ENCODE measurements at places on chromosomes 2 and 18.

DNA sequence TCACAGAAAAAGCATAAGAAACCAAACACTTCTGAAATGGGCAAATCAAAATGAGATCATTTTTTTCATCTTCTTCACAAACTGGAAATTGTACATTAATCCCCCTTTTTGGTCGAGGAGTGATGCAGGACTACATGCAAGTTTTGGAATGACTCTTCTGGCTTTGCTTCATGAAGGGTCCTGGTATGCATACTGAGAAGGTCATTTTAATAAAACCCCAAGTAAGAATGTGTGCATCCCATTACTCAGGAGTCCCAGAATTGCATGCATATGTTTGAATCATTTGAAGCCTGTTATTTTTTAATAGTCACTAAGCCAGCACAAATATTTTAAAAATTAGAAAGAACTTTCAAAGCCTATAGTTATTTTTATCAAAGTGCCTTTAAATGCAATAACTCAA, 16.7 kb upstream of the EHBP1 start:
- DNase-seq: no peak

DNA sequence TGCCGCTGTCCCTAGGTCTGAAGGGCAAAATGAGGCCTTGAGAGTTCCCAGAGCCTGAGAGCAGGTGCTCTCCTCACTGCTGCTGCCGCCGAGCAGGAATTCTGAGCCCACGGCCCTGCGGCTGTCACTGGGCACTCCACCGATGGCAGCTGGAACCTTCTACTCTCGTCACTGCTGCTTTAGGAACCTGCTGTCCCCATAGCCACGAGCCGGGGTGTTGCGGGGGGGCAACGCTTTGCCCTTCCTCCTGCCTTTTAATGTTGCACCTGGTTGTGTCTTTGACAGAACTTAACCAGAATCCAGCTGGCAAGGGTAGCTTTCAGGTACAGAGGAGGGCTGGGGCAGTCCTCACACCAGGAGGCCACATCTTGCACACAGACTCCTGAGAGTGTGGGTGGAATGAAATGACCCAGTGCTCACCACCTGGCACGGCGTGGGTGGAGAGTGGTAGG, 32.3 kb downstream of the NCK2 start:
- no peak for DNase-seq

DNA sequence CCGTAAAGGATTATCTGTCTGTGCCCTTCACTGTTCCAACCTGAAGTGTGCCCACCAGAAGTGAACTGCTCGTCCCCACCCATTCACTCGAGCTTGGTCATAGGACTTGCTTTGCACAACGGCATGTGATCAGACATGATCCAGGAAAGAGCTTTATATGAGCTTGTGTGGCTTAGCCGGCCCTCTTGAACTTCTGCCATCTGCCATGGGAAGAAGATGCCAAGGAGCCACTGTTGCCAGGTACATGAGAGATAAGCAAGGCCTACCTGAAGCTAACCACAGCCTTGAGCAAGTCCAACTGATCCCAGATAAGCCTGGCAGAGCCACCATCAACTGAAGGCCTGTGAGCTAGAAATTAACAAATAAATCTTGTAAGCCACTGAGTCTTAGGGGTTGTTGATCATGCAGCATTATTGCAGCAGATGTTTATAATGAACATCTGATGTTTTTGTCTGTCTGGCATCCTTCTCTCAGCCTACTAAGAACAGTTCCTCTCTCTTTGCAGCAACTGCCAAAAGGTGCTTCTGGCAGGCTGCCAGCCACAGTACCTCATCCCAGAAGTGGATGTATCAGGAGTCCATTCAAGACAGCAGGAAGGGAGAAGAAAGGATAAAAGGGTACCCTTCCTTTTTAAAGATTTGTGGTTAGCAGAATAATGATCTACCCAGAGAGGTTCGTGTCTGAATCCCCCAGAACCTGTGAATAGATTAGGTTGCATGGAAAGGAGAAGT, 16.8 kb downstream of the DBI start:
- DNase-seq: no peak

DNA sequence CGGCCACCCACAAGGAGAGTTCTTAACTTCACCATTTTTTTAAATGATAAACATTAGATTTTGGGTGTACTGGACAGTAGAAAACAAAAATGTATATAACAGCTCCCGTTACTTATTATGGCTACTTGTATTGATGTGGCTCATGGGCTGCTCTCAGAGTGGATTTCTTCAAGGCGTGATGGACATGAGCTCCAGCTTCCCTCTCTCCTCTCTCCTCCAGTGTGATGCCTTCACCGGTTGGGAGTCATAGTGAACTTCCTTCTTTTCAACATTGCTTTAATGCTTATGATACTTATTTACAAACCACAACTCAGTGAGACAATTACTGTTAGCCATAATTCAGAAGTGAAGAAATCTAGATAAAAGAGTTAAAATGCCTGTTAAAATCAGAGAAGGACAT, 515.2 kb downstream of the RNF144A start:
- no peak for DNase-seq

DNA sequence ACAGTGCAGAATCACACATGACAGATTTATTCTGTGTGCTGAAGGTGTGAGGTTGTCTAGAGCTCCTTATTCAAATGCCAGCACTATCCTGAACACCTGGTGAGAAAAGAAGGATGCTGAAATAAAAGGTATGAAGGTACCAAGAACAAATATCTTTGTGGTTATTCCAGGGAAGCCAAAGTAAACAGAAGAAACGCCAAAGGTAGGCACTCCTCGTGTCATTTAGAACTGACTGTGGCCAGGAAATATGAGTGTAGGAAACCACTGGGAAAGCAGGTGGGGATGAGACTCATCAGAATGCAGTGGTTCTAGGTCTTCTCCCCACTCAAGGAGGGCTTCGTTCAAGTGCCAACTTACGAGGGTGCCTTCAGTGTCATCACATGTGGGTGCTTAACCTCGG, 80.8 kb downstream of the KIF5C start:
- no peak for DNase-seq

DNA sequence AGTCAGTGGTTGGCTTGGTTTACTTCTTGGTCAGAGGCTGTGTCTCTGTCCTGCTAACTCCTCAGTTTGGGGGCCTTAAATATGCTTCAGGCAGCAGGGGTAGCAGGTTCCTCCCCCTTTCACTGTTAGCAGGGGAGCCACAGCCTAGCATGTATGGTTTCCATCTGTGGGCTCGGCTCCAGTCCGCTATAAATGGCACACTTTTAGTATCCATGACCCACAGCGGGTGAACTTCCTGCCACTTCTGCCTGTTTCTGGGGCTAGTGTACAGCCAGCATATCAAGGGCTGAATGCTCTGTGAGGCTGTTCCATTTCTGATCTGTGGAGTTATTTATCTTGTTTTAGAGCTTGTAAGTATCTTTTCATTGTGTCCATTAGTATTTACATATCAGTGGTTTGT, 58.3 kb downstream of the MRPL33 start:
- no peak for DNase-seq

DNA sequence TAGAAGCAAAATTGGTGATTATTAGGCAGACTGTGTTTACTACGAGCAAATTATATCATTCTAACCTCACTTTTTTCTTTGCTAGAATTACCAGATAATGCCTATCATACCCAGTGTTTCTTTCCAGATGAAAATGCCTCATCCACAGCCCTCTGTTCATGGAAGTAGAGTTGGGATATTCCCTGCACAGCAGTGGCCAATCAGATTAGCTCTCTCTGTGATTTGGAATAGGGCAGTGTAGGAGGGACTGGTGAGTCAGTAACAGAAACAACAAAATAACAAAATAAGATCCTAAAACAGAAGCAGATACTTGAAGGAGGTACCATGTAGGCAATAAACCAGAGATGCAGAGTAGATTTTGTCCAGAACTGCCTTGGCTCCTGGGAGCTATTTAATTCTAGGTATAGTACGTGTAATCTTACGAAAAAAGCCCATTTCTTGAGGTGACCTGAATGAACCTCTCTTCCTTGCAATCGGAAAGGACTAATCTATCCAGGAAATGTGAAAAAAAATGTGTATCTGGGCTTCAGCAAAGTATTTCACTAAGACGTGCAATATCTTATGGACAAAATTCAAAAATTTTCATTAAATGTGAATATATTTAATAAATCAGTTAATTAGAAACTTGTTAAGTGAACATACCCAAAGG, 18.4 kb upstream of the TMEM17 start:
- DNase-seq: no peak

- no peak for DNase-seq
Observed at GRCh38 chr2:40103163-40103562, 324.1 kb upstream of the THUMPD2 start.

DNA sequence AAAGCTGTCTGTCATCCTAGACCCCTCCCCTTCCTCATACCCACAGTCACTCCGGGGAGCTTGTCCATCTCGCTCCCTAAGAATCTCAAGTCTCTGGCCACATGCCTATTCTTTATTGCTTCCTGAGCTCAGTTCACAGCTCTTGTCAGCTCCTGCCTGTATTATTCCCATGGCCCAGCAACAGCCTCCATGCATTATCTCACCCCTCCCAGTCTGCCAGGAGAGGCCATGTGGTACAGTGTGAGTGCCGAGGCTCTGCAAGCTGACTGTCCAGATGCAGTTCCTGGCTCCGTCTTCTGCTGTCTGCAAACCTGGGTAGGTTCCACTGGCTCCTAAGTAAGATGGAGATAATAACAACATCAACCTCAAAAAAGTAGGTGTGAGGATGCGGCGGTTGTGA, 79.7 kb downstream of the MRPS9 start:
- no peak for DNase-seq

- no peak for DNase-seq
Observed at GRCh38 chr18:49618742-49619681, 57.2 kb downstream of the LIPG start.

GRCh38 chr18:44852818-44853217, 172.1 kb downstream of the SETBP1 start:
- DNase-seq: no peak

- DNase-seq: no peak
Observed at GRCh38 chr18:62490967-62491695, 31.7 kb upstream of the ZCCHC2 start.

GRCh38 chr2:47471429-47472116, 68.6 kb downstream of the MSH2 start:
- no peak for DNase-seq

GRCh38 chr2:7881466-7881865, 800.4 kb upstream of the ID2 start:
- DNase-seq: no peak

GRCh38 chr2:176504440-176504839, 235.2 kb downstream of the MTX2 start:
- DNase-seq: no peak

GRCh38 chr2:3422161-3422779, 42.8 kb downstream of the TRAPPC12 start:
- DNase-seq: no peak

DNA sequence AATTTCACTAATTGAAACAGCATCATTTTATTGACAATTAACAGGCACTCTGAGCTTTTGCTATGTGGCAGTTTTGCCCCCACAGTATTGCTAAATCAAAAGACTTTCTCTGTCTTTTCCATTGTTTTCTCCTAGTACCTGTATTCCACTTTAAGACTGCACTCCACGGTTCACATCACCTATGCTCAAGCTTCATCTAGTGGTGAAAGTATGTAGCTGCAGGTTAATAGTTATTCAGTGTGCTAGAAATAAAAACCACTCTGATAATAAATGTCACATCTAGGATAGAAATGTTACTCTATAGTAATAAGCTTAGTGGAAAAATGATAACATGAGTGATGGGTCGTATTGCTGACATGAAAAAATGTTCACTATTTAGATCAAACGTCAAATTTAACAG, 24.6 kb downstream of the ARL6IP6 start:
- no peak for DNase-seq

DNA sequence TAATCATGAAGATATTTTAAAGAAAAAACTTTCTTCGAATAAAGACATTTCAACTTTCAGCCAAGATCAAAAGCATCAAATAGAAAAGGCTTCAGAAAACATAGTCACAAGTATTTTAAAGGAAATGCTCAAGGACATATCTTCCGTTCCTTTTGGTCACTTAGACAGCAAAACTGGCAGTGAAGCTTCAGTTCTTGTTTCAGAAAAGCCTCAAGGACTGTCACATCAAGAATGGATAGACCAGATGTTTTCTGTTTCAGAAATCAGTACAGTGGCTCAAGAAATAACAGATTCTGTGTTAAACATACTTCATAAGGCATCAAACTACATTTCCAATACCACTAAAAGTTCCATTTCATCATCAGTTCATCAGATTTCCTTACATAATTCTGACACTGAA, 51.8 kb downstream of the FSIP2 start:
- no peak for DNase-seq

GRCh38 chr18:58770601-58771000, 94.1 kb upstream of the ZNF532 start:
- no peak for DNase-seq

- DNase-seq: no peak
Observed at GRCh38 chr2:85600951-85601770, 1.3 kb downstream of the TMEM150A start.

- DNase-seq: no peak
Observed at GRCh38 chr2:102337481-102338386, 17.9 kb upstream of the IL18R1 start.

GRCh38 chr18:25819746-25820363, 270.6 kb downstream of the SS18 start:
- no peak for DNase-seq

- DNase-seq: no peak
Observed at GRCh38 chr2:235591921-235592320, 98.1 kb downstream of the AGAP1 start.

DNA sequence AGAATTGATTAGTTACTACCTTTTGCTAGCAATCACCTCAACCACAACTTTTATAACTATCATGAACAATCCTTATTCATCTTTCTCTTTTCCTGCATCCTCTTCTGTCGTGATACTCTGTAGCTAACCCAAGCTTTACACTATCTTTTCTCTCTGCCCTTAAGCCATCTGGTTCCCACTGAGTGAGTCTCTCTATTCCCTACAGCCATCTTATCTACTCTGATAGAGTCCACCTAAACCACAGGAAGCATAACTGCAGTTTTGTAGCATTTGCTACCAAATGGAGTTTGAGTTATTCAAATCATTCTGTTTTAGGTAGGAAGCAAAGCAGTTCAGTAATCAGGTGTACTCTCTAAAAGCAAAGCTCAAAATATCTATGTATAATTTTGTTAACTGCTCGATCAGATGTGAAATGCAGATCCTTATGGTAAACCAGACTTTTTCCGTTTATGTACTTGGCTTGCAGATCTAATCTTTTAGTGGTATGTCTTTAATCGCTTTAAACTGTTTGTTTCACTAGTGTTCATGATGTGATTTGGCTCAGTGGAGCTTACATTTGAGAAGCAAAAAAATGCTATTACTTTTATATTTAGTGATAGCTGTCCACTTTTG, 91.0 kb downstream of the CSRNP3 start:
- no peak for DNase-seq

DNA sequence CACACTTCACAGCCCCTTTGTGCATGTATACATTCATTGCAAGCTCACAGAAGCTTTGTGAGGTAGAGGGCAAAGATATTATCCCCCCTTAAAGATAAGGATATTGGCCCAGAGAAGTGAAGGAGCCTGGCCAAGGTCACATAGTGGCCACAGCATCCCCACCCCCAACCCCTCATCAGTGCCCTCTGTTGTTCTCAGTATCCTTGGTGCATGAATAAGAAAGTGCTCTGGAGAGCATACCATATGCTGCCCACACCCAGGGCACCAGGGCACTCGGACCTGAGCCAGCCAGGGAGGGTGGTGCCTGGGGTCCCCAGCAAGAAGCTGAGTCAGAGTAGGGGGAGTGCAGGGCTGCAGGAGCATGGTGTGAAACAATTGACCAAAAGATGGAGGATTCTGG, 3.3 kb downstream of the DYSF start:
- no peak for DNase-seq

- DNase-seq: no peak
Observed at GRCh38 chr2:25424426-25425028, 82.8 kb upstream of the DNMT3A start.

- DNase-seq: no peak
Observed at GRCh38 chr18:7848054-7848412, 280.9 kb downstream of the PTPRM start.

All from activated naive CD4-positive, alpha-beta T cell treated with anti-CD3 and anti-CD28 coated beads, Interleukin-2, amount 50 U/mL, for 16 hours (primary cell).